ENCODE measurements at places on chromosomes 16 and 17. TPM values are rescaled to one million over a fixed set of nuclear protein-coding genes. Genes with fewer than 3 reads are reported as not detected.

CSF3 gene
- not detected for total RNA-seq

FBXW10B gene
- 0.33 TPM for total RNA-seq

JPH3 gene
- total RNA-seq = not detected

STX1B gene
- 0.77 TPM for total RNA-seq

COQ9 gene
- 52.7 TPM for total RNA-seq

PABPN1L gene
- not detected for total RNA-seq
